ENCODE measurements at places on chromosomes 3 and 15. TPM values are rescaled to one million over a fixed set of nuclear protein-coding genes. Genes with fewer than 3 reads are reported as not detected.
A peak's percentile ranks its signal among the peaks of the same experiment; 100 is the strongest.

The FBXO40 gene
- total RNA-seq: not detected

The IL5RA gene
- total RNA-seq: not detected

The P2RY1 gene
- 0.67 TPM for total RNA-seq

The FRMD4B gene
- total RNA-seq: 0.52 TPM

The PARP15 gene
- total RNA-seq: 0.08 TPM

The RLBP1 gene
- not detected for total RNA-seq

The COL7A1 gene
- total RNA-seq: 18.9 TPM

The TMEM158 gene
- total RNA-seq: 15.0 TPM

The ERICH6 gene
- total RNA-seq: 0.83 TPM

The SNURF gene
- 20.5 TPM for total RNA-seq

The MYO5A gene
- 45.4 TPM for total RNA-seq

DNA sequence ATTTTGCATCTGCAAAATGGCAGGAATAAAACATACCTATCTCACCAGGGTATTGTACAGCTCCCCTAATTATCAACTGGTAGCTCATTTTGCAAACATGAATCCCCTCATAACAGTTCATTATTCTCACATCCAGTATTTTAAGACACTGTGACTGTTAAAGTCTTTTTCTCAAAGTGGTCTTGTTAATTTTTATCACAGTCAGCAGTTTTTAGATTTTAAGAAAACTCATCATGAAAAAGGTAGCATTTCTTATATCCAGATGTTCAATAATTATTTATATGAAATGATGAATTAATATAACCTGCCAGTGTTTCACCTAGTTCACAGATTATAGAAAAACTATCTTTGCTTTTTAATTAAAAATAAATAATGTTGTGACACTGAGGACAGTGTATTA, 354.9 kb upstream of the ARL6 start:
- H3K27ac ChIP-seq: no peak overlapping the region
- no peaks in the 10 kb centered on the region for H3K4me1 ChIP-seq
- DNase-seq: no peak
- H3K27me3 ChIP-seq: no peaks in the 10 kb centered on the region
- no peak overlapping the region for H3K4me3 ChIP-seq
- no peaks in the 10 kb centered on the region for H3K36me3 ChIP-seq

DNA sequence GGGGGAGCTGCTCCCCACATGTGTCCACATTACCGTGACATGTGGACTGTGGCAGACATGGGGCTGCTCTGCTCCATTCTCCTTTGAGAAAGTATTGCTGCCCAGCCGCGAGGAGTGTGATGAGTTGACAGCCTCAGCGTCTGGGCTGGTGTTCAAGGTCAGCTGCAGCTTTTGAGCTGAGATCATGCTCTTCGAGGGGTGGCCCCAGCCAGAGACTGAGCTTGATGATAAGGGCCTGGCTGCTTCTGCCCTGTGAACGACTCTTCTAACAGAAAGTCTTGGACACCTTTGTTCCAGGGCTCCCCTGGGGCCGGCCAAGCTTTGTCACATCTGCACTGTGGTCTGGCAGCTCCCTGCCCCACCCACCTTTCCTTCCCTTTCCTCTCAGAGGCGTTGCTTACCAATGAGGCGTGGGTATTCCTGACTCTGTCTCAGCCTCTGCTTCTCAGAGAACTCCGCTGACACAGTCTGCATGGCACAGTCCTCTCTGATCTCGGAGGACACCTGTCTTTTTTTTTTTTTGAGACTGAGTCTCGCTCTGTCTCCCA, 86.6 kb downstream of the CHRD start:
- no peaks in the 10 kb centered on the region for H3K4me1 ChIP-seq
- H3K27ac ChIP-seq: no peak overlapping the region
- no peaks in the 10 kb centered on the region for H3K36me3 ChIP-seq
- peak; percentile 59 for DNase-seq
- H3K4me3 ChIP-seq: no peak overlapping the region

DNA sequence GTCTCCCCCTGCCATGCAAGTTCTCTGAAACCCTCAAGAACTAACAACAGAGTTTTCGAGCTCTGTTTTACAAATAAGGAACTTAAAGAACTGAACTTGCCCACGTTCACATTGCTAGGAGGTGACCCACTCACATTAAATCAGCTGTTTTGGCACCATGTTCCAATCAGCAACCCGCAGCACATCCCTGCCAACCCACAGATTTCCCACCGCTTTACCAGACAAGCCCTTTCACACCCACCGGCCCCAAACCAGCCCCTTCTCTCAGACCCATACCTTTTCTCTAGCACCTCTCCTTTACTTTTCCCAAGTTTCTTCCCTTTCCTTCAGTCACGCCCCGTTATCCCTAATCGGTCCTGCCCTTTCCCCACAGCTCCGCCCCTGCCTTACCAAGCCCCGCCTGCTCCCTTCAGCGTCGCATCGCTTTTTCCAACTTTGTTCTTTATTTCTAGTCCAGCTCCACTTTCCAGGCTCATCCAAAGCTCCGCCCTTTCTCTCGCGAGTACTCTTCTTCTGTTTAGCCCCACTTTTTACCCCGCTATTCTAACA, 804 bp upstream of the BRPF1 start:
- H3K4me3 ChIP-seq: peak overlapping the region; percentile 80
- no peak for DNase-seq
- peaks cover 16% of the 10 kb centered on the region for H3K27me3 ChIP-seq
- peak overlapping the region; percentile 94 for H3K27ac ChIP-seq
- peaks cover 27% of the 10 kb centered on the region for H3K4me1 ChIP-seq

DNA sequence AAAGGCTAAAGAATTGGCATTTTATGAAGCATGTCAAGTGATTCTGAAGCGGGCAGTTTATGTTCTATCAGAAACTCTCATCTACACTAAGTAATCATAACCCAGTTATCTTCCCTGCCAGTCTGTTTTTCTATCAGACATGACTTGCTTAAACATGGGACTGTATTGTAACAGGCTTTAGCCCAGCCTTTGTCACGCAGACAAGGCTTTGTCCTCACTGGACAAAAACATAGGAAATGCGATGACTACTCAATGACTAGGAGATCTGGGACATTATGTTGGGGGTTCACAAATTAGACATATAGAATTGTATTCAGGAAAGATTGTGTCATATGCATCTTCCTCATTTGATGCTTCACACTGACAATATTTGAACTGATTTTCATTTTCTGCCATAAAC, 115.5 kb downstream of the GADL1 start:
- H3K27ac ChIP-seq: no peak overlapping the region
- H3K4me3 ChIP-seq: no peak overlapping the region

GRCh38 chr3:43609406-43609805, 12.4 kb downstream of the ANO10 start:
- H3K4me3 ChIP-seq: no peak overlapping the region
- H3K27me3 ChIP-seq: no peaks in the 10 kb centered on the region
- peaks cover 3% of the 10 kb centered on the region for H3K36me3 ChIP-seq
- H3K27ac ChIP-seq: no peak overlapping the region
- no peak for DNase-seq
- H3K4me1 ChIP-seq: no peaks in the 10 kb centered on the region

- H3K4me3 ChIP-seq: no peak overlapping the region
- H3K4me1 ChIP-seq: peaks cover 26% of the 10 kb centered on the region
- H3K27me3 ChIP-seq: no peaks in the 10 kb centered on the region
Measured at GRCh38 chr3:27544372-27544865, 60.2 kb upstream of the SLC4A7 start.

DNA sequence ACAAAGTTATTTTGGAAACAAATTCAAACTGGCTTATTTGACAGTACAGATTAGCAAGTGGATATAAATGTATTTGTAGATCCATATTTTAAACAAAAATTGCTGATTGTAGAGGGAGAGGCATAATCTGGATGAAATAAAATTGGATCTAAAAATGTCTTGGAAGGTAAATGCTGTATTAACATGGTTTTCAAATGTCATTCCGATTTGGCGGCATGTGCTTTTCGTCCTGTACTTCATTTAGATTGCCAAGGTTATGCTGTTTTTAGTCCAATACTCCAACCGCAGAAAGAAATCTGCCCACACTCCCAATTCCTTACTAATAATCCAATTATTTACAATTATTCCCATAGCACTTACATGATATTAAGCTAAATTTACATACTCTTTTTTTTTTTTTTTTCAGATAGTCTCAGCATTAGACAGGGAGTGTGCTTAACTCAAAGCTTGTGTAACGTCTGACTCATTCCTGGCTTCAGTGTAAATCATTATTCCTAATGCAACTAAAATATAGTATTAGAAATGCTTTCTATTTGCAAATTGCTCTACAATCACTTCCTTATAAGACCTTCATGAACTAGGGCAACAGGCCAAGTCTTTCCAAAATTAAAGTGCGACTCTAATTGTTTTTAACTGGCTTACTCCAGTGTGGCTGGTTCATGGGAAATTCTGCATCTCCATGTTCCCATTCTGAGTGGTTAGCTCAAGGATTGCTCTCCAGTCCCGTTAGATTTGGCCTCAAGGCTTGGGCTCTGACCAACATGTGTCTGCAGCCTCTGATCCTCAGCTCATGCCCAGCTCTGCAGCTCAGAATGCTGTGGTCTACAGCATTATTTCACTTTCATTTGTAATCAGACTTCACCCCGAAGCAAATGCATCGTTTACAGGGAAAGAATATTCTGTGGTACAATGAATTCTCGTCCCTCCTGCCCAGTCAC, 103.9 kb downstream of the FBN1 start:
- no peak for DNase-seq
- peak overlapping the region; percentile 69 for H3K4me3 ChIP-seq
- peaks cover 33% of the 10 kb centered on the region for H3K36me3 ChIP-seq

DNA sequence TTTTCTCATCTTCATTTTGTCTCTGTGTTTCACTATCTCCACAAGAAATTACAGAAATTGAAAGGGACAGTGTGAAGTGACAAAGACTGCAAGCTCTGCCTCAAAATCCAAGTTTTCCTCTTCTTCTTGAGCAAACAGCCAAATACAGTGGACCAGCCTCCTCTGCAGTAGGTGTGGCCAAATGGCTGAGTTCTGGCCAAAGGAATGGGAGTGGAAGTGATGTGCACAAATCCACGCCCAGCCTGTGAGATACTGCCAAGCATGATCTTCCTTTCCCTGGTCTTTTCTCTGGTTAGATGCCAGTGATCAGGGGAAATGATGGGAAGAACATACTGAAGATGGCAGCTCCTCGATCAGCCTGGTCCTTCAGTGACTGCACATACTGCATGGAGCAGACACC, 111.0 kb upstream of the CPNE4 start:
- peaks cover 51% of the 10 kb centered on the region for H3K27me3 ChIP-seq
- no peak overlapping the region for H3K4me3 ChIP-seq
- no peak overlapping the region for H3K27ac ChIP-seq
- H3K36me3 ChIP-seq: no peaks in the 10 kb centered on the region
- DNase-seq: no peak

DNA sequence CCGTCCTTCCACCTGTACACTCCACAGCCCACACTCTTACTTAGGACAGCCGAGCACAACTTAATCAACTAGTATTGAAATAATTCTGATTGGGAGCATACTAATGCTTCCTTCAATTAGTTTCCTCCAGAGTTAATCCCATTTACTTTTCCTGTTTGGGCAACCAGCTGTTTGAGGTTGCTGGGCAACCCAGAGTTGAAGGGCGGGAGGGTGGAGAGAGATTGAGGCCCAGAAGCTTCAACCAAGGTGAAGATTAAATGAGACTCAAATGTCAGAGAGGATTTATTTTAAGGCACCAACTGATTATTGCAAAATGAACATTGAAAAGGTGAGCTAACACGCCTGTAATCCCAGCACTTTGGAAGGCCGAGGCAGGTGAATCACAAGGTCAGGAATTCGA, 428.5 kb upstream of the SEMA6D start:
- H3K4me3 ChIP-seq: no peak overlapping the region
- H3K36me3 ChIP-seq: no peaks in the 10 kb centered on the region
- no peak overlapping the region for H3K27ac ChIP-seq

DNA sequence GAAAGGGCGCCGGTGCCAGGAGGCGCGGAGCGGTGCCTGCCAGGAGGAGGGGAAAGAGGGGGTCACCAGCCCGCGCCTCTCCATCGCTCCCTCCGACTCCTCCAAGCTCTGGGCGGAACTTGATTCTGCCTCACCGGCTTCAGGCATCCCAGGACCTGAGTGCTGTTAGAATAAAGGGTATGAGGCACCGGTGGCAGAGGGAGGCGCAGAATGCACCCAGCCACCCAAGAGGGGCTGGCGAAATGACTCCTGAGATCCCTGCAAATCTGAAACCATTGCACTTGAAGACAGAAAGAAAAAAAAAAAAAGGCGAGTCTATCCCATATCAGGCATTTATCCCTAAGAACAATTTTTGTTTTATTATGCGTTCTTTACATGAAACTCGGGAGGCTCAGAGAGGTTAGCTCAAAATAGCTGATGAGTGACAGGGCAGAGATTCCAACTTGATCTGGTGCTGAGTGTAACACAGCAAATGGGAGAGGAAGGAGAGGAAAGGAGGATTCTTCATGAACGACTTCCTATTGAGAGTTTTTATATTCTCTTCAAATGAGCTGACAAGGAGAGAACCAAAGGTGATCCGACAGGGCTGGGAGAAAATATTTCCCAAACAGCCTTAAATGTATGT, 157.0 kb upstream of the FRMD4B start:
- H3K36me3 ChIP-seq: no peaks in the 10 kb centered on the region
- no peak for DNase-seq
- peaks cover 55% of the 10 kb centered on the region for H3K27me3 ChIP-seq
- peaks cover 23% of the 10 kb centered on the region for H3K4me1 ChIP-seq
- H3K27ac ChIP-seq: no peak overlapping the region

DNA sequence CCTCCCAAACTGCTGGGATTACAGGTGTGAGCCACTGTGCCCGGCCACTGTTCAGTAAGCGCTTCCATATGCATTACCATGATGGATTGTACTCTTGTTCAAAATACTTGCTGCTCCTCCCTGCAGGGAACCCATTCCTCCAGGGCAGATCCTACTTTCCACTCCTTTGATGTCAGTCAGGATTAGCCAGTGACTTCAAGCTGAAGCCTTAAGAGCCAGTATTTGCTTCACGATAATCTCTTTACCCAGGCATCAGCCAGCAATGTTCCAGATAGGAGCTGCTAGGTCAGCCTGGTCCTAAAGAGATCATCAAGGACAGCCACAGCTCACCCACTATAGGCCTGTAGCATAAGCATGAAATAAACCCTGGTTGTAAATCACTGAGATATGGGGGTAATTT, 96.5 kb upstream of the UBE2E2 start:
- no peak overlapping the region for H3K27ac ChIP-seq
- no peak for DNase-seq
- H3K4me3 ChIP-seq: no peak overlapping the region
- H3K27me3 ChIP-seq: no peaks in the 10 kb centered on the region
- H3K4me1 ChIP-seq: no peaks in the 10 kb centered on the region

DNA sequence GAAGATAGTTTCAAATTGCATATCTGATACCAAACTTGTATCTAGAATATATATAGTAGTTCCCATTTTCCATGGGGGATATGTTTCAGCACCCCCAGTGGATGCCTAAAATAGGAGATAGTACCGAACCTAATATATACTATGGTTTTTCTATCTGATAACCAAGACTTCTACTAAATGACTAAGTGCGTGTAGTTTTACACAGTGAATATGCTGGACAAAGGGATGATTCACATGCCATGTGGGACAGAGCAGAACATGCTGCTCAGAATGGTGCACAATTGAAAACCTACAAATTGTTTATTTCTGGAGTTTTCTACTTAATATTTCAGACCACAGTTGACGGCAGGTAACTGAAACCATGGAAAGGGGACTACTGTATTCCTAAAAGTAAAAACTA, 73.4 kb upstream of the TP63 start:
- H3K27me3 ChIP-seq: no peaks in the 10 kb centered on the region
- H3K27ac ChIP-seq: no peak overlapping the region
- no peak overlapping the region for H3K4me3 ChIP-seq
- no peaks in the 10 kb centered on the region for H3K4me1 ChIP-seq
- no peak for DNase-seq

Measured in osteocyte (in vitro differentiated cells).